ENCODE measurements at places on chromosomes 7 and 10.

- no peak for DNase-seq
These were observed 15.9 kb upstream of the TMEM72 start for GRCh38 chr10:44895280-44895679.

GRCh38 chr10:70966646-70967553 is 78.5 kb upstream of the PCBD1 start:
- no peak for DNase-seq

GRCh38 chr7:3274131-3274530 is 26.9 kb upstream of the SDK1 start:
- no peak for DNase-seq

GRCh38 chr7:42639930-42640329 is 271.9 kb downstream of the C7orf25 start:
- DNase-seq, result no peak

DNA sequence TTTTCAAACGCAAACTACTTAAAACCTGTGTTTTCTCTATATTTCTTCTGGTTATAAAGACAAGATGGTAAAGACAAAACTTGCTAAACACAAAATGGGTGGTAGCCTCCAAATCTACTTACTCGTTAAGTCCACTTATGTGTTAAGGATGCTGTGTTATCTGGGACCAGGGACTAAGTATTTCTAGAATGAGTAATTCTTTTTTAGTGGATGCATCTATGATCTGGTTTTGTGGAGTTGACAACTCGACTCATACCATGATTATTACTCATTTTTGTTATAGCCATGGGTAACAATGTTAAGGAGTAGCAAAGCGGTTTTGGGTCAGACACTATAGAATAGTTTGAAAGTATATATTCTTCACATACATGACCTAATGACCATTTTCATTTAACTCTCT is 239.5 kb upstream of the FOXP2 start:
- DNase-seq, result no peak
